ENCODE measurements at places on chromosomes 5 and 9.

DNA sequence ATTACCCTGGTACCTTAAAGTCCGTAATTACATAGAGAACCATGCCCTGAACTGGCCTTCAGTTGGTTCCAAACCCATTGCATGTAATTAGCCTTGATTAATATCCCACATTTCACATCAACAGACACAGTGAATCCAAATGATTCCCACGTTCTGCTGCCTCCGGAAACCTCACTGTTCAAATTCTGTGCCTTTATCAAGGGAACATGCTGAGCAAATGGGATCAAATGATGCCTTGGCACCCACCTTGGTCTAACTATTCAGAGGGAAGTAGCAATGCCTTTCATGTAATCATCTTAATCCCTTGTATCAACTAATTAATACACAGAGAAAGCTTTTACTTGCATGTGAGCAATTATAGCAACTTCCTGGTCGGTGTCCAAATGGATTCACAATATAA, 100.6 kb downstream of the EFNA5 start:
- no peak for DNase-seq

DNA sequence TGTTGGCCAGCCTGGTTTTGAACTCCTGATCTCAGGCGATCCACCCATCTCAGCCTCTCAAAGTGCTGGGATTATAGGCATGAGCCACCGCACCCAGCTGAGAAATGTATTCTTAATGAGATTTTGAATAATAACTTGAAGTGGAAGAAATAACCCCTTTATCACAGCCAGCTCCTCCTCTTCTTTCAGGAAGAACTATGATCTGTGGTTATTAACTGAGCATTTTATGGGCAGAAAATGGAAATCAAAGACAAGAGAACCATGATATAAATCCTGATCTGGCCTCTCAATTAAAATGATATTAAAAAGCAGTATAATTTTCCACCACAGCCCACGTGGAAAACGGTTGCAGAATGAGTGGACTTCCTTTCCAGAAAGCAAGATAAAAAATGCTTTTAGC, 206.6 kb downstream of the PRELID2 start:
- no peak for DNase-seq

DNA sequence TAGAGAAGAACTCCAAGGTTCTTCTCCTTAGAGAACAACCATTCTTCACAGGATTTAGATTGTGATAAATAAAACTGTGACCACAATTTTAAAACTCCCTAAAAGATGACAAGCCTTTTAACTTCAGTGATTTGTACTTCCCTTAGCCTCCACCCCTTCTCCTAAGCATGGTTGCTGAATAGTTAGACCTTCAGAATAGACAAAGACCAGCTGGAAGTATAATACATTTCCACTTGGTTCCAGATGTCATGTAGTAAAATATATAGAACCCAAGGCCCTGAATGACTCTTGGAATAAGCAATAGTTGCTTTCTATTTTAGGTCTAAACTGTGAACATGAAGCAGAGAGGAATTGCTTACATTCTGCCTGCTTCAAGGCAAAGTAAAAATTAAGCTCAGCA, 208.7 kb downstream of the ARRDC3 start:
- no peak for DNase-seq

GRCh38 chr5:74493411-74493810, 147.1 kb downstream of the ENC1 start:
- peak; percentile 61 for DNase-seq

- DNase-seq, result peak; percentile 64
Measured at GRCh38 chr9:69204849-69205248, 30.8 kb downstream of the TJP2 start.

DNA sequence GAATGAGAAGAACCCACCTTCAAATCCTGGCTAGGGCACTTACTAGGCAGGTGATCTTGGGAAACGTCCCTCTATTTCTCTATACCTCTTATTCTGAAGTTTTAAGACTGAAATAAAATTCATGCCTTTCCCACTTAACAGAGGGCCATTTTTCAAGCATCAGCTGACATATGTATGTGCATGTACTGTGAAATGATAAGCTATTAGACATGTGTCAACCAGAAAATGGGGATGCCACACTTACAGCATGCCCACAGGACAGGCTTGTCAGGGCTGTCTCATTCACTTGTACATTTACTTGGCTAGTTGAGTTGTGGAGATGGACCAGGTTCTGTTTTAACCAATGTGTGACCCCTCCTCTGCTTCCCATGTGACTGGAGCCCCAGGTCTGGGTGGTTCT, 78.5 kb downstream of the C9orf152 start:
- DNase-seq, result no peak

DNA sequence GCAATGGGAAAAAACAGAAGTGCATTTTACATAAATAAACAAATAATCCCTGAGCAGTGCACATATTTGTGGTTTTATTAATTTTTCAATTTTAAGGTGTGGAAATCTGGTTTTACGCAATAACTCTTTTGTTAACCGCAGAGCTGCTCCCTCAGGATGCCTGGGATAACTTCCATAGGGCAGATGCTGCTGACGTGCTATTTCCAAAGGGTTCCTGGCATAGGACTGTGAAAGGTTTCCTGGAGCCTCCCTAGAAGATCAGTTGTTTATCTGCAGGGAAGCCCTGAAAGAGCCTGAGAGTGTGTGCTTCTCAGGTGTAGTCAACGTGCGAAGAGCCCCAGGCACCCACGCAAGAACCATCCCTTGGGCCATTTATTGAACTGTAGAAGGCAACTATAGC, 443.5 kb downstream of the PLK2 start:
- peak; percentile 49 for DNase-seq

- no peak for DNase-seq
Measured at GRCh38 chr9:11758016-11758415, 935.2 kb upstream of the TYRP1 start.

DNA sequence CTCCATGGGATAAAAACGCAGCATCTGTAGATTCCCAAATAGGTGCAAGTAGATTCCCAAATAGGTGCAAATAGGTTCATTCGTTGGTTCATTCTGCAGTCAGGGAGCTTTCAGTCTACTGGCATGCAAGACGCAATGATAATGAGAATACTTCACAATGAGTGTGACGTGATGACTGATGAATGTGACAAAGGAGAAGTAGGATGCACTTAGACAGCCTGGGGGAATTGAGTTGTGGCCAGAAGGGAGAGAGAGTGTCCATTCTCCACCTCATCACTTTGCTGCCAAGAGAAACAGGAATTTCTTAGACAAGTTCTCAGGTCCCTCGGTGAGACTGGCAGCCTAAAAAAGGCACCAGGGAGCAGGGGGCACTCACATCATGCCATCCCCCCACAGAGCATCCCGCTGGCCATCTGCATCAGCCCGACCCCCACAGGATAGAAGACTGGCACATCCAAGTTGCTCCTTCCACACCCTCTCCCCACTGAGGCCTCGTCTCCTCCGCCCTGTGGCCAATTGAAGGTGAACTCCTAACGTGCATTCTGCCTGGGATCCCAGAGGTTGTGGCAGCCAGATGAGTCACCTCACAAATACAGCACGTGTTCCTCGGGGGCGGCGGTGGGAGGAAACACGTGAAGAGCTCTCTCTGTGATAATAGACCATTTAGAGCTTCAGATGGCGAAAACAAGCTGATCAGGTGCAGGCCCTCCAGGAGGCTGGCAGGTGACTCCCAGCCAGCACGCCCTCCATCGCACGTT, 19.9 kb upstream of the KCNIP1 start:
- no peak for DNase-seq

- DNase-seq, result no peak
Measured at GRCh38 chr5:151589878-151590570, 1.1 kb downstream of the FAT2 start.

DNA sequence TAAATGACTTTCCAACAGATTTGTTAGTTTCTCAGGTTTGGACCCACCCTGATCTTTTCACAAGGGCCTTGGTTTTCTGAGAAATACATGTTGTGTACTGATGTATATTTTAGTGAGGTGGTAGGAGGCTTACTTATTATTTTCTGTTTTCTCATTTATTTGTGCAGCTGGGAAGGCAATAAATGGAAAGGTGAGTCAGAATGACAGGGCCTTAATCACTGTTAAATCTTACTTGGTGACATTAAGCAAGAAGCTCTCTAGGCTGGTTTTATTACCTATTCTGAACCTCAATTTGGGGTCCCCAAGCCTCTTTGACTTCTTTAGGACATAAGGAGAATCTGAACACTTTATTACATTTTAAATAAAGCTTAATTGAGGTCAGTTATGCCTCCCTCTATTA, 214.0 kb upstream of the DAB2 start:
- no peak for DNase-seq

DNA sequence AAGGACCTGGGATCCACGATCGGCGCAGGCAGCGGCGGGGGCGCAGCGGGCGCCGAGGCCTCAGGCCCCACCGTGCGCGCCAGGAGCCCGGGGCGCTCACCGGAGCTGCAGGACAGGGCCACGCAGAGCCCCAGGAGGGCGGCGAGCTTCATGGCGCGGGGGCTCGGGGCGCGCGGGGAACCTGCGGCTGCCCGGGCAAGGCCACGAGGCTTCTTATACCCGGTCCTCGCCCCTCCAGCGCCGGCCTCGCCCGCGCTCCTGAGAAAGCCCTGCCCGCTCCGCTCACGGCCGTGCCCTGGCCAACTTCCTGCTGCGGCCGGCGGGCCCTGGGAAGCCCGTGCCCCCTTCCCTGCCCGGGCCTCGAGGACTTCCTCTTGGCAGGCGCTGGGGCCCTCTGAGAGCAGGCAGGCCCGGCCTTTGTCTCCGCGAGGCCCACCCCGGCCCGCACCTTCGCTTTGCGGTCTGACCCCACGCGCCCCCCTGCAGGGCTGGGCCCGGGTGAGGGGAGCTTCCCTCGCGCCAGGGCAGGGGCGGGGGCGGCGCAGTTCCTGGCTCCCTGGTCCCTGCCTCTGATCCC, at the start of gene SCGB3A1:
Gene SCGB3A1 (minus strand): TSS at position 189 of the 577 bp plus-strand sequence. CDS start 37 bp downstream, at position 152.
- DNase-seq, result no peak

GRCh38 chr5:143442385-143442784, 38.9 kb upstream of the NR3C1 start:
- DNase-seq, result no peak

- DNase-seq, result peak; percentile 4
Measured at GRCh38 chr5:6675784-6676491, 37.3 kb upstream of the TENT4A start.

- DNase-seq, result no peak
Measured at GRCh38 chr9:40925149-40925548, 203.3 kb downstream of the FOXD4L6 start.

DNA sequence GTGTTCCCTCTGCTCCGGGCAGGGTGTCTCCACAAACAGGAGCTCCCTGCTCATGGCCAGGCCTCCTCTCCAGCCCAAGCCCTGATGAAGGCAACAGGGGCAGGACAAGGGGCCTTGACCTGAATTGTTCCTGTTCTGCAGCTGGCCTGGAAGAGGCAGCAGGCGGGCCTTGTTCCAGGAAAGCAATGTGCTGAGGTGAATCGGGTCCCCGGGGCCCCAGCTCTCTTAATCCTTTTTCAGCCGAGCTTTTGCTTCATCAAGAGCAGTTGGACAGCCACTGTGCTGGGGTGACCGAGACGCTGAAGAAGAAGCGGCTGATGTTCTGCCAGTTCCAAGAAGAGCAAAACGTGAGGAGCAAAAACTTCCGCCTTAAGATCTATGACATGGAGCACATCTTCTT, 41.4 kb downstream of the CCDC180 start:
- DNase-seq, result no peak

DNA sequence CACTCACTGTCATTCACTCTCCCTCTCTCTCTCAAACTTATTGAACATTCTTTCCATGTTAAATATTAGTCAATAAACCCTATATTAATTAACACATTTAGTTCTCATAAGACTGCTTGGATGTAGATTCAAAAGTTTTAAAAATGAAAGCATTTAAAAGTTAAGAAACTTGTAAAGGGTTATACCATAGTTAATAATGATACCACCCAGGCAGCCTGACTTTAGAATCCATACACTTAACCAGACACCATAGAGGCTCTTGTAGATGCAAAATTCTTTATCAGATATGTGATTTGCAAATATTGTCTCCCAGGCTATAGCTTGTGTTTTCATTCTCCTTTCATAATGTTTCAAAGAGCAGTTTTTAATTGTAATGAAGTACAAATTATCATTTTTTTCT, 335.8 kb upstream of the ACTBL2 start:
- no peak for DNase-seq

DNA sequence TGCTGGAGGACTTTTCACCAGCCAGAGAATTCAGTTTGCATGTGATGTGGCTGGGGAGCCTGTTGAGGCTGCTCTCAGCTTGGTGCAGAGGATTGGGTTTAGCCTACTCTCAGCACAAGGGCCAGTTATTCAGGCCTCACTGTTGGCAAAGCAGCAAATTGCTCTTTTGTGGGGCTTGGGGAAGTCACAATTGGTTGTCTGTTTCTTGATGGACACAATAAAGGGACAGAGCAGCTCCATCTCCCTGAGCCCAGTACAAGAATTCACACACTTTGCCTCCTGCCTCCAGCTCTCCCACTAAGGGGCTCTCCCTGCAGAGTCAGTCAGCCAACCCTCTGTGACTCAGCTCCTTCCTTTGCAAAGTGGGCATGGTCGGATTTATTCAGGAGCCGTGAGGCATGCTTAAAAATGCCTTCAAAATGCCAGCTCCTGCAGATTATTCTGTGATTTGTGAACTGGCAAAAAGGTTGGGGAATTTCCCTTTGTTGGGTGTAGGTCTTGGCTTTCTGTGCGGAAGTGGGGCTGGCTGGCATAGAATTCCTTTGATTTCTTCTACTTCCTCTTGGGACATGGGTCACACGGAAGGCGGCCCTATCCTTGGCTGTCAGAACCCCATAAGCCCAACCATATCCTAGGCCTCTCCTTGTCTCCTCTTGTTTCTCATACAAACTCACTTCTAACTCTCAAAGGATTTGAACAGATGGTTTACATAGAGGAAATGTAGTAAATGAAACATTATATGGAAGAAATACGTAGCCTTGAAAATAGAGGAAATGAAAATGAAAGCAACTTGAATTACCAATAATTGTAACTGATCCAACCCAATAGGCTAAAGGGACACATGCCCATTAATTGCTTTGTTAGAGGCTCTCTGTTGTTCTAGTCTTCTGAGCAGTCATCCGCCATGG, 118.7 kb upstream of the CD180 start:
- peak; percentile 81 for DNase-seq

GRCh38 chr9:35482071-35482470, 7.8 kb upstream of the RUSC2 start:
- DNase-seq, result peak; percentile 33
